ENCODE measurements at places on chromosomes 1 and 21.

GRCh38 chr1:211527006-211527405 lies 35.0 kb upstream of the RD3 start:
- no peak for DNase-seq

GRCh38 chr21:38733972-38734546 lies 71.7 kb upstream of the ETS2 start:
- DNase-seq: peak; percentile 82

DNA sequence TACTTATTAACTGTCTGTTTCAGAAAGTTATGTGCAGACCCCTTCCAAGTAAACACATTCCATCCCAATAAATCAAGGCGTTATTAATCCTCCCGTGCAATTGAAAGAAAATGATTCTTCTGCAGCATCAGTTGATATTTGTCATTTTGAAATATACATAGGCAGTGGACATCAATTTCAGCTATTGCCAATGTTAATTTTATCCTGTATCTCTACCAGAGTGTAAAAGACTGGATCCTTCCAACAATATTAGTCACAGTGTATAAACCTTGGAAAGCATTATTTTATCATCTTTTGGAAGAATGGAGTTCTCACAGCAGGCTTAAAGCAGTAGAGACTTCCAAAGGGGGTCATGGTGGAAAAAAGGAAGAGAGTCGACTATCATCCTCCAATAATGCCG lies 150.4 kb downstream of the CYYR1 start:
- no peak for DNase-seq

GRCh38 chr1:43253876-43254275 lies 15.9 kb upstream of the TMEM125 start:
- no peak for DNase-seq

DNA sequence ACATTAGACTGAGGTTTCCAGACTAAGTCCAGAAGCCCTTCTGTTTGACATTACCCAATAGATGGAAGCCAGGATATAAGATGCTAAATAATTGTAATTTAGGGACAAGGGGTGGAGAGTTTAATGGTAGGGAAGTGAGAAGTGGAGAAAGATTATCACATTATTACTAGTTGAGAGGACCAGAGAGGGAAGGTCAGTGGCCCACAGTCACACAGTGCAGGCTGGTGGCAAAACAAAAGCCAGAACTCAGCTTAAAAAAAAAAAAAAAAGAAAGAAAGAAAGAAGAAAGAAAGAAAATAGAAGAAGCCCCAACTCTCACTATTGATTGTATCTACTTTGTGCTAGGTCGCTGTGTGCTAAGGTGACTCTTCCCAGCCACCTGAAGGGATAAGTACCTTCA lies 41.6 kb upstream of the WNT4 start:
- DNase-seq: no peak

- DNase-seq: no peak
Measured at GRCh38 chr1:229664133-229664689, 38.2 kb downstream of the URB2 start.

DNA sequence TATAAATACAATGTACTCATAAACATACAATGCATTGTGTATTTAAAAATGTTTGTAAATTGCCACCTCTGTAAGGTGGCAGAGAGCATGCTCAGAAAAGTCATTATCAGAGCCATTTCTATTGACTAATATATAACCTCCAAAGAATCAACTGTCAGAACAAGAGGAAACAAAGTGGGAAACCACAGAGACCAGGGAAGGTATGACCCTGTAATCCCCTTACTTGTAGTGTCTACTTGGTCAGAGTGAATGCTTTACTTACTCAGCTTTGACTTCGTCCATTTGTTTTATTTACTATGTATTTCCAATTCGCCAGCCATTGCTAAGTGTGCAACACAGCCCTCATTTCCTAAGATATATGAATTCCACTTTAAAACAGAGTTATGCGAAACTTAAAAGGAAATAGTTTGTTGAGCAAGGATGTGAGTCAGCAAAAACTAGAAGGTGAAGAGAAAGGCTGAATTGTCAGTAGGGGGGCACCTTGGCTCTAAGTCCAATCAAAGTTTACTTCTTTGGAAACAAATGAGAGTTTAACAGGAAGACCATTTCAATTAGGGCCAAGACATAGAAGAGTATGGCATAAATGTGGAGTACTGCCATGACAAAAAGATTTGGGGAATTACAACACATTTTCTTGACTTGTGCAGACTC lies 671.7 kb upstream of the PTBP2 start:
- no peak for DNase-seq

GRCh38 chr1:28110555-28110954 lies 22.1 kb upstream of the EYA3 start:
- DNase-seq: no peak

DNA sequence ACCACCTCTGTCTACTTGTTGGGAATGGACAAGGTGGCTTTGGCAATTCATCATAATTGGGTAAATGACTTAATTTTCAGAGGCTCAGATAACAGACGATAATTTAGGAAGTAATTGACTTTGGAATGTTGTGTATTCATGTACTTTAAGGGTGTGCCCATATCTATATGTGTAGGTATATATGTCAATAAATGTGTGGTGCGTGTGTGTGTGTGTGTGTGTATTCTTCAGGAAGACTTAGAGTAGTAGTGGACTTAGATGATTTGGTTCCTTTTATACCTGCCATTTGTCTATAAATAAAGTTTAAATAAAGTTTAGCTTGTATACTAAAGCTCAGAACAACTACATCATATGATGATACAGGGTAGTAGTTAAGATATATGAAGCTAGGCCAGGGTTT lies 20.0 kb upstream of the JUN start:
- DNase-seq: no peak

GRCh38 chr1:213385806-213386324 lies 334.8 kb downstream of the RPS6KC1 start:
- DNase-seq: no peak

- DNase-seq: no peak
Measured at GRCh38 chr21:15449556-15449955, 280.2 kb upstream of the USP25 start.

GRCh38 chr1:47533793-47534328 lies 96.0 kb downstream of the FOXD2 start:
- DNase-seq: peak; percentile 40

DNA sequence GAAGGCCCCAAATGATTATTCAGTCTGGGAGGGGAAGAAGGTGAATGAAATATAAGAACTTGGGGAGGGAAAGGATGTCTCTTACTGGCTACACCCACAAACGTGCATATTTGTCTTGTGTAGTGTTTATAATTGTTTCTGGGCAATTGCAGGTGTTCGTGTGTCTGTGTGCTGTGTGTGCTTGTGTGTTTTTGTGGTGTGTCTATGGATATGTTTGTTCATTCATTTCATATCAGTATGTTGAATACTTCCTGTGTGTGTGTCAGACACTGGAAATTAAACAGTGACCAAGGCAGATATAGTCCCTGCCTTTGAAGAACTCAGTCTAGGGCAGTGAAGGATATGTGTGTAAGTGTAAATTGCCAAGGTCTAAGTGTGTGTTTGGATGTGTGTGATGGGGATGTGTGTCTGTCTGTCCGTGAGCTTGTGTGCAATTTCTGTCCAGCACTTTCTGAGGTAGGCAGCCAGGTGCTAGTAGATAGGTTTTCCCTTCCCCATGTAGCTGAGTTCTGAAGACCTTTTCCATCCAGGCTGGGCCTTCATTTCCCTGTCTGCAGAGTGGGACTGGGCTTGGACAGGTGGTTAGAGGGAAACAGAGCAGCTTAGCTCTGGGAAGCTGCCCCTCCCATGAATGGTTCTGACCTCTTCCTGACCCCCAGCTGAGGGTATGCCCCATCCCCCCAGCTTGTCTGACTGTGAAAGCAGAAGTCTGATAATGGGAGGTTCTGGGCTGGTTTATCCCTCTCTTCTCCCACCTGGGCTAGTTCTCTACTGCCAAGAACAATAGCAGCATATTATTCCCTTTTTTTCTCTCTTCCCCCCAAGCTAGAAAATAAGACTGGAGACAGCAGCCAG lies 3.8 kb downstream of the AGO1 start:
- peak; percentile 55 for DNase-seq

Data from mesendoderm (in vitro differentiated cells).